Mammary microvascular endothelial cell (primary cell): ENCODE measurements at places on chromosomes 3 and 15. TPM values are rescaled to one million over a fixed set of nuclear protein-coding genes. Genes with fewer than 3 reads are reported as not detected.

Gene PLEKHO2
- 20.1 and 22.5 TPM in 2 replicates for total RNA-seq

Gene MKRN2OS
- total RNA-seq: not detected in 2 replicates

Gene IL17RB
- not detected in 2 replicates for total RNA-seq

Gene TTLL3
- total RNA-seq: 6.1 and 15.0 TPM in 2 replicates

Gene CPLX3
- not detected in 2 replicates for total RNA-seq

Gene CP
- not detected in 2 replicates for total RNA-seq

Gene ROPN1B
- total RNA-seq: not detected in 2 replicates

Gene IL17RE
- total RNA-seq: 0.07 and 0.34 TPM in 2 replicates

Gene RARRES1
- 5.1 and 9.6 TPM in 2 replicates for total RNA-seq

Gene ITIH4
- total RNA-seq: 0.15 TPM in 1 of 2 replicates, not detected in the other

Gene TMEM42
- 13.2 and 15.0 TPM in 2 replicates for total RNA-seq

Gene EXD1
- total RNA-seq: not detected in 2 replicates

Gene TMEM207
- not detected in 2 replicates for total RNA-seq

Gene VIPR1
- not detected in 2 replicates for total RNA-seq

Gene GOLGA6L4
- 0.74 and 4.7 TPM in 2 replicates for total RNA-seq

Gene DHFR2
- total RNA-seq: 3.4 and 4.8 TPM in 2 replicates

Gene RLBP1
- not detected in 2 replicates for total RNA-seq

Gene KLHL40
- not detected in 2 replicates for total RNA-seq

Gene KATNBL1
- 39.4 and 41.8 TPM in 2 replicates for total RNA-seq

Gene SYNPR
- total RNA-seq: not detected in 2 replicates

Gene WWTR1
- 68.7 and 73.6 TPM in 2 replicates for total RNA-seq

Gene GABRG3
- total RNA-seq: not detected in 2 replicates

Gene SV2B
- 1.3 and 1.7 TPM in 2 replicates for total RNA-seq

Gene SECISBP2L
- total RNA-seq: 16.6 and 18.1 TPM in 2 replicates

Gene RBP2
- not detected in 2 replicates for total RNA-seq

Gene TMEM158
- 3.3 and 3.5 TPM in 2 replicates for total RNA-seq

Gene SLC24A5
- not detected in 2 replicates for total RNA-seq

Gene CYP11A1
- 0.33 TPM in 1 of 2 replicates, not detected in the other for total RNA-seq

Gene AADACL2
- not detected in 2 replicates for total RNA-seq

Gene FRG2C
- 0.15 TPM in 1 of 2 replicates, not detected in the other for total RNA-seq

Gene ZCWPW2
- total RNA-seq: 0.47 TPM in 1 of 2 replicates, not detected in the other

Gene RASL12
- not detected in 2 replicates for total RNA-seq

Gene GABRR3
- not detected in 2 replicates for total RNA-seq

Gene ASB14
- not detected in 2 replicates for total RNA-seq

Gene CILP
- total RNA-seq: not detected in 2 replicates

Gene NMNAT3
- 0.20 and 0.87 TPM in 2 replicates for total RNA-seq

Gene SCAANT1
- total RNA-seq: not detected in 2 replicates

Gene COMMD2
- total RNA-seq: 21.8 and 24.6 TPM in 2 replicates

Gene SLC28A1
- total RNA-seq: not detected in 2 replicates

Gene POC1A
- total RNA-seq: 14.8 and 19.7 TPM in 2 replicates

Gene USP50
- not detected in 2 replicates for total RNA-seq

Gene ATP13A5
- 0.13 TPM in 1 of 2 replicates, not detected in the other for total RNA-seq

Gene P2RY13
- not detected in 2 replicates for total RNA-seq

Gene GRK7
- not detected in 2 replicates for total RNA-seq

Gene BCHE
- total RNA-seq: 0.39 and 1.2 TPM in 2 replicates

Gene IL5RA
- total RNA-seq: not detected in 2 replicates

Gene CHSY1
- total RNA-seq: 26.8 and 29.9 TPM in 2 replicates

Gene MUC13
- total RNA-seq: not detected in 2 replicates

Gene CPEB1
- total RNA-seq: not detected in 2 replicates

Gene CYP8B1
- not detected in 2 replicates for total RNA-seq

Gene KY
- total RNA-seq: not detected in 2 replicates

Gene ZNF860
- 0.89 and 1.6 TPM in 2 replicates for total RNA-seq

Gene GP5
- 0.13 TPM in 1 of 2 replicates, not detected in the other for total RNA-seq

Gene ZNF502
- total RNA-seq: 2.0 and 3.0 TPM in 2 replicates

Gene KLHL24
- 19.9 and 32.7 TPM in 2 replicates for total RNA-seq

Gene CLDN1
- 11.3 and 12.6 TPM in 2 replicates for total RNA-seq

Gene FEZF2
- total RNA-seq: not detected in 2 replicates

Gene INSYN1
- not detected in 2 replicates for total RNA-seq

Gene SIDT1
- total RNA-seq: under 0.01 TPM in 1 of 2 replicates, not detected in the other

Gene CYP1A2
- not detected in 2 replicates for total RNA-seq
